ENCODE measurements at places on chromosomes 6 and 20.

- no peak for DNase-seq
Measured at GRCh38 chr6:108363113-108363512, 68.3 kb downstream of the AFG1L start.

DNA sequence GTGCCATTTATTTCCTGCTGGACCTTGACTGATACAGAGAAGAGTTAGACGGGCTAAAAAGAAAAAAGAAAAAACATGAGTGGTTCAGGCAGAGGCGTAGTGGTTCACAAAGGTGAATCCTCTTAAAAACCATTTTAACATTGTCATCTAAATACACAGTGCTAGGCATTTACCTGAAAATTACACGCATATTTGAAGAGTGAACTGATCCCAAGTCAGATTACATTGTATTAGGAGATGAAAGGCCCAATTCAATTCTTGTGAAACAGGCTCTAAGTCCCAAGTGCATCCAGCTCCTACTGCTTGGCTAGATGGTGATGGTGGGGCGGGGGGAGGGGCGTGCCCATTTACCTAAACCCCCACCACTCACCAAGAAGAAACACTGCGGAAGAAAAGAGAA is 46.7 kb upstream of the ATXN1 start:
- no peak for DNase-seq

- DNase-seq, result peak; percentile 100
Measured at GRCh38 chr6:30752157-30752927, 8.0 kb upstream of the IER3 start.

GRCh38 chr20:14845199-14846160 is 508.1 kb upstream of the FLRT3 start:
- DNase-seq, result no peak

GRCh38 chr20:37651932-37652331 is 41.9 kb upstream of the CTNNBL1 start:
- no peak for DNase-seq

DNA sequence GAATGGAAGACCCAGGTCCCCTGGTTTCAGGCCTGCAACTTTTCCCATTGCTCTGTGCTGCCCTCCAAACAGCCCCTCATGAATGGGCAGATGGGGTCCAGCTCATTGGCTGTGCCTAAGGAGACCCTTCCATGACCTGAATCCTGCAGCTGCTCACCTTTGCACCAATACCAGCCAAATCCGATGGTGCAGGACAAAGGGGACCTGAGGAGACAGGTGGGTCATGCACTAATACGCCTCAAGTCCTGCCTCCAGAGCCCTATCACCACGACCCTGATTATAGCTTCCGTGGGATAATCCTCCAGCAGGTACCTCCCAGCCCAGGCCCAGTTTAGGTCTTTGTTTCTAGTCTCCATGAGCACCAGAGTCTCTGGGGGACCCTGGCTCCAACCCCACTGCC is 16.8 kb downstream of the TREM1 start:
- no peak for DNase-seq

DNA sequence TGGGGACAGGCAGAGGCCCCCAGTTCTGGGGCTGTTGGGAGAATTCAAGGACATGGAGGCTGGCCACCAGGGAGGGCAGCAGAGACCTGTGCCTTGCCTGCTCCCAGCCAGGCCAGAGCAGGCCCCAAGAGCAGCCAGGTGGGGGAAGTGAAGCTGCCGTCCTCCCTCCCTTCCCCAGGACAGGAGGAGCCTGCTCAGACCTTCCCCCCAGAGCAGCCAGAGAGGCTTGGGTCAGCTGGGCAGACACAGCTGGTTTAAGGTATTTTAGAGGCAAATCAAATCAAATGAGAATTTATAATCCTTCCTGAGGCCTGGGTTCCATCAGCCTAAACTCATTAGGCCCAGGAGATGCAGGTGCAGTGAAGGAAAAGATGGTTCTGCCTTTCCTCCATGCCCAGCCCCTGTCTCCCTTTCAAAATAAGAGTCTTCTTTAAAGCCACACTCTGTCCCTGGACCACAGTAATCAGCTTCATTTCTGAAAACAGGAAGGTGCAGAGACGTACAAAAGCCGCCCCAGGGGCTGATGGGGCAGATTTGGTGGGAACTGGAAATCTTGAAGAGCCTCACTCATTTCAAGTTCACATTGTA is 21.7 kb downstream of the BMP7 start:
- DNase-seq, result no peak

GRCh38 chr20:973785-974194 is 28.3 kb downstream of the RSPO4 start:
- DNase-seq, result peak; percentile 7

Data from AG04449 (cell line).